Fibroblast of skin of left quadriceps (primary cell): ENCODE measurements at places on chromosomes 16 and 17.

GRCh38 chr17:58436805-58437239 is 19.5 kb upstream of the RNF43 start:
- DNase-seq = no peak

- DNase-seq = no peak
These were observed 123.7 kb downstream of the SOX9 start for GRCh38 chr17:72244494-72244893.

DNA sequence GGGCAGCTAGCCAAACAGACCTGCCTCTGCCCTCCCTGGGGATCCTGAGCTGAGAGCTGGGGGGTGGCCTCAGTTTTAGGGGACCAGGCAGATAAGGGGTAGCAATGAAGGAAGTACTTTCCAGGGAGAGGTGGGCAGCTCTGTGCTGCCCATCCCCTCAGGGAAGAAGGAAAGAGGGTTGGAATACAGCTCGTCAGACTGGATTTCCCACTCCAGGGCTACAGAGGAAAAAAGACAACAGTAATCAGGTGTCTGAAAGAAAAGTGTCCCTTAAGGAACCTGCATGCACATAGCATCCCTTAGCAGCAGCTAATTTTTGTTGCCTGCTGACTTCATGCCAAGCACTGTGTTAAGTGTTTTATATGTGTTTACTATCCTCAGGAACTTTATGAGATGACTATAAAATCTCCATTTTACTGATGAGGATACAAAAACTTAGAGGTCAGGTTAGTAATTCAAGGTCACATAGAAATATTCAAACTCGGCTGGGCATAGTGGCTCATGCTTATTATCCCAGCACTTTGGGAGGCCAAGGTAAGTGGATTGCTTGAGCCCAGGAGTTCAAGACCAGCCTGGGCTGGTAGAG is 3.2 kb upstream of the MRPL58 start:
- DNase-seq = no peak

- DNase-seq = no peak
These were observed 9.3 kb downstream of the HEXIM2 start for GRCh38 chr17:45170931-45171337.

GRCh38 chr17:10117581-10118001 is 80.8 kb downstream of the GAS7 start:
- no peak for DNase-seq

GRCh38 chr17:17361867-17362539 is 58.8 kb downstream of the NT5M start:
- DNase-seq = no peak

DNA sequence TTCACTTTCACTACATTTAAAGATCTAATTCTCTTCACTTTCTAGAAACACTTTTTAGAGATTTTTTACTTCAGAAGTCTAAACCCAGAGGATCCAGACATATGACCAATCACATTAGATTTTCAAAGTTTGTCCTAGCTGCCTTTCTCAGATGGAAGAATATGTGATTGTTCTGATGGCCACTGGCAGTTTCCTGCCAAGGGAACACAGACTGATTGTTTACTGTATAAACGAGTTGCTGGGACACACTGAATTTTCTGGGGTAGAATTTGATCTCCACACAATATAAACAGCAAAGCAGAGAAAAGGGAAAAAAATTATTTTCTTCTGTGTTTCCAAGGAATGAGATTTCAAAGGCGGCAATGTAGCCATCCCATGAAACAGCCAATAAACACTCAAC is 480.0 kb downstream of the TOX3 start:
- DNase-seq = no peak

- no peak for DNase-seq
These were observed 1.4 kb downstream of the RAPGEFL1 start for GRCh38 chr17:40178660-40179059.

DNA sequence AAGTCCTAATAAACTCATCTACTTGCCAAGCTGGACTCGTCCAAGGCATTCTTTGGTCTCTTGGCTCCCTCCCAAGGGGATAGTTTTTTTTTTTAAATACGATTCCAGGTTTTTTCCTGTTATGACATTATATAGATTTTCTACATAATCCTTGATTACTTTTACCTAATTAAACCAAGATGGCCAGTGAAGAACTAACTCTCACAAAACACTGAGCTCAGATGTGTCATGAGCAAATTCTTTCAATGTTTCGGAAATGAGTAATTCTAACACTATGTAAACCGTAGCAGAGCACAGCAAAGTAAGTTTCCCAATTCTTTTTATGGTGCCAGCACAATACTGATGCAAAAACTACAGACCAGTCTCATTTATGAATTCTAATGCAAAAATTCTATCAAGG is 1.8 kb downstream of the ZNF23 start:
- DNase-seq = peak; percentile 90

GRCh38 chr17:50737118-50737698 is 17.8 kb downstream of the LUC7L3 start:
- DNase-seq = no peak

- DNase-seq = no peak
These were observed 101.6 kb downstream of the CDH8 start for GRCh38 chr16:61934601-61935000.

DNA sequence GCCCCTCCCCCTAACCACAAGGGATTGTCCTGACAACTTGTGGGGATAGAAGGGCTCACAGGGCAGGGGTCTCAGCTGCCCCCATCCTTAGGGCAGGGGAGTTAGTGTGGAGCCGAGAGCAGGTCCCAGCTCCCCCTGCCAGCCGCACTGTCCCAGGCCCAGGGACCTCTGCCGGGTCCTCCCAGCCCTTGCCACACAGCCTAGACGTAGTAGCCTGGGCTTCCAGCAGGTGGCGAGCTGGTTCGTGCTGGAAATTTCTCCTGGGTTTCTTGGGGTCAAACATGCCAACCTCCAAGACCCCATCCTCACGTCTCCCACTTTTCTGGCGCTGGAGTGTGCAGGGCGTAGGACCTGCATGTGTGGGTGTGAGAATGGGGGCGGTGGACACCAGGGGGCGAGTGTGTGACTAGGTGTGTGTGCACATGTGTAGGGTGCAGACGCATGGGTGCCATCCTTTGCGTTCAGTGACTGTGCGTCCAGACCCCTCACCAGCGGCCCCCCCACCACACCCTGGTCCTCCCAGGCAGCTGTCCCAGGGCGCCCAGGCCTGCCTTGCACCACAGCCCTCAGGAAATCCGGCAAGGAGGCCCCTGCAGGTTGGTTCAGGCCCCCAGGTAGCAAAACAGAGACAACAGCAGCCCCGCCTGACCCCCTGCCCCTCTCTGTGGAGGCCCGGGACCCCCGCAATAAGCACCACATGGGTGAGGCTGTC is 29.5 kb downstream of the SBK1 start:
- no peak for DNase-seq

DNA sequence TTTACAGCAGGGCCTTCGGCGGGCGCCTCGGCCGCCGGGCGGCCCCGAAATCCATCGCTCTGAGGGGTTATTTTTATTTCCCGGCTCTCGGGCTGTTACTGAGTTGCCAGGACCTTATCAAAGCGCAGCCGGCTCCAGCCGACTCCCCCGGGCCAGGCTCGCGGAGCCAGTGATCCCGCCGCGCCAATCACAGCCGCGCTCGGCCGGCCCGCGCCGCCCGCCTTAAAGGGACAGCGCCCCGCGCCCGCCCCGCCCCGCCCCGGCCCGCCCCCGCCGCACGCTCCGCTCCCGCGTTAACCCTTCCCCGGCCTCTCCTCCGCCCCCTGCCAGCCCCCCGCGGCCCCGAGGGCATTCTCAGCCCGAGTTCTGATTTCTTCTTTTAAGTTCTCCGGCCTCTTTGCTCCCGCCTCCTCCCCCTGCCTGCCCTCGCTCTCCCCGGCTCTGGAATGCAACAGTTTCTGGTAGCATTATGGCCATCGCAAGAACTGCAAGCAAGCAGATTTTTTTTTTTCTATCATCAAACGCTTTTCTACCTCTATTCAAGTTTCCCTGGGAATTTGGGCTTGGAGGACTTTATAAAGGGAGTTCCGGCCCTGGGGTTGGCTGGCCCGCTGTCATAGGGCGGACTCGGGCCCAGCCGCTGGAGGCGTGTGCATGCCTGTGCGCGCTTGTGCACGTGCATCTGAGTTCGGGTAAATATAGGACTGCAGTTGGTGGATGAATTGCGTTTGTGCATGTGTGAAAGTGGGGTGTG is at the start of gene AXIN2:
TSS of gene AXIN2 (minus strand) at position 197 of the 754 bp plus-strand sequence. CDS start 3,028 bp downstream, outside the sequence.
- DNase-seq = peak; percentile 83

- DNase-seq = peak; percentile 60
These were observed 12.2 kb downstream of the CES2 start for GRCh38 chr16:66947302-66948065.

DNA sequence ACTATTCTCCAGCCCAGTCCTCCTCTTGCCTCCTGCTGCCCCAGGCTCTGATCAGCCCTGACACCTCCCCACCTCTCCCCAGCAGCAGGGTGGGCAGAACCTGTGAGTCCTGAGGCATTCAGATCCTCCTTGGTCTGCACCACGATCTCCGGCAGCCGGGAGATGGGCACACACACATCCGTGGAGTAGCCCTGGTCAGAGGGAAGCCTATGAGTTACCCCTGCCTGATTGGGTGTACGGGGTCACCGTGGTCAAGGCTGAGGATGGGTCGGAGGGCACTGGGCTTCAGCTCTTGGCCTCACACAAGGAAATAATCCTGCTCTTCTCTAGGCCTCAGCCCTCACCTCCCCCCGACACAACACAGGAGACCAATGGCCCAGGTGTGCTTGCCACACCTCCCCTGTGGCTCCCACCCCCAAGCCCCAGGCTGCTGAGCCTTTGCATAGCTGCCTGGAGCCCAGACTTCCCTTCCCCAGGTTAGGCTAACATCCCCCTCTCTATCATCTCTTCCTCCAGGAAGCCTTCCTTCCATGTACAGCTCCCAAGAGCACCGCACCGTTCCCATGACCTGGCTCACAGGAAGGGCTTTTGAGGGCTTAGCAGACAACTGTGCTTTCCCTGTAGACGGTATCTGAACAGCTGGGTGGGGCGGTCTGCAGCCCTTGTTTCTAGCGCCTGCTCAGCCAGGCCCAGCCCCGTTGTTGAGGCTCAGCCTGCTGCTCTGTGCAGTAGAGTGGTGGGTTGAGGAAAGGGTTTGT is 3.7 kb downstream of the LDHD start:
- no peak for DNase-seq

DNA sequence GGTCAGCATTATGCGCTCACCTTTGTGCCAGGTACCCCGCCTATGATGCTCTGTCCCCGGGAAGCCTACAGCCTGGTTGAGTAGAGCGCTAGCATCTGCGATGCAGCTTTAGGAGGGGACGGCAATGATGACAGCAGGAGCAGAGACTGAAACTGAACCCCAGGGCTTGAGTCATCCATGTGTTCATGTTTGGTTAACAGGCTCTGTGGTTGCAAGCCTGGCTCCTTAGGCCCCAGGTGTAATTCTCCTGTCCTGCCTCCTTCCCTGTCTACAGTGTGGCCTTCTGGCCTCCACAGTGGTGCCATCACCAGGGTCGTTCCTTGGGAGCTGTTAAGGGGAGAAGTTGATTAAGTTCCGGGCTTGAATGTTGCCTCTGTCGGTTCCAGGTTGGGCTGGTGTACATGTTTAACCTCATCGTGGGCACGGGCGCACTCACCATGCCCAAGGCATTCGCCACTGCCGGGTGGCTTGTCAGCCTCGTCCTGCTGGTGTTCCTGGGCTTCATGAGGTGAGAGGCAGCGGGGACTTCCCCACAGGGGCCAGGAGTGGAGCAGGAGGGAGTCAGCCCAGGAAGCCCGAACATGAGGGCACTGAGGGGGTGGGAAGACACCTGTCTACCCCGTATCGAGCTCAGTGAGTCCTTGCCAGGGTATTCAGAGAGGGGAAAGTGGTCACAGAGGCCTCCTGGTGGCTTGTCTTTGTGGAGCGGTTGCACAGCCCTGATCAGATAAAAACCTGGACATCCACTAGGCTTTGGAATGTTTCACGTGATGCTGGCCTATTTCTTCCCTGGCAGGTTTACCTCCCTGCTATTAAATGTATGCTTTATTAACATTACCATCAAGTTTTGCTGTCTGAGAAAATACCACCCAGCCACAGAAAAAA is 9.2 kb upstream of the NAT9 start:
- DNase-seq = no peak

DNA sequence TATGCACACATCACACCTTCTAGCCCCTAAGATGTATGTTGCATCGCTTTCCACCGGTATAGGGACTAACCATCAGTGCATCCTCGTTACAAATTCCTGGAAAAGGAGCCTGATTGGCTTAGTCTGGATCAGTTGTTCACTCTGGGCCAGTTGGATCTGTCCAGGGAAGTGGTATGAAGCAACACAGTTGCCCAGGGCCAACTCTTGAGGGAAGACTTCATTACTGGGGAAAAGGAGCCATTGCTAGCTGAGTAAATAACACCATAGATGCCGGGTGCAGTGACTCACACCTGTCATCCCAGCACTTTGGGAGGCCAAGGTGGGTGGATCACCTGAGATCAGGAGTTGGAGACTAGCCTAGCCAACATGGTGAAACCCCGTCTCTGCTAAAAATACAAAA is 275.2 kb upstream of the RBFOX1 start:
- DNase-seq = no peak

DNA sequence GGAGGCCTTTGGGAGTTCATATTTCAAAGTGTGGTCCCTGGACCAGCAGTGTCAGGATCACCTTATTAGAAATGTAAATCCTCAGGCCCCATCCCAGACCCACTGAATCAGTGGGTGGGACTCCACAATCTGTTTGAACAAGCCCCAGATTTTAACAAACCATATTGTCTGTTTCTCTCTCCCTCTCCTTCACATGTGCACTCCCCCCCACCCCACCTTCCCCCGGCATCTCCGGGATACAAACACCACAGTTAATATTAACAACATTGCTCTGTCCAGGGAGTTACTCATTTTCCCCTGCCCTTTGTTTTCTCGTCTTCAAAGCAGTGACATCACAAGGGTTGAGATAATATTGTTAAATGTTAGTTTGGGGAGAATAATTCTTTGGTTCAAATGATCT is 127.3 kb downstream of the KATNIP start:
- no peak for DNase-seq

DNA sequence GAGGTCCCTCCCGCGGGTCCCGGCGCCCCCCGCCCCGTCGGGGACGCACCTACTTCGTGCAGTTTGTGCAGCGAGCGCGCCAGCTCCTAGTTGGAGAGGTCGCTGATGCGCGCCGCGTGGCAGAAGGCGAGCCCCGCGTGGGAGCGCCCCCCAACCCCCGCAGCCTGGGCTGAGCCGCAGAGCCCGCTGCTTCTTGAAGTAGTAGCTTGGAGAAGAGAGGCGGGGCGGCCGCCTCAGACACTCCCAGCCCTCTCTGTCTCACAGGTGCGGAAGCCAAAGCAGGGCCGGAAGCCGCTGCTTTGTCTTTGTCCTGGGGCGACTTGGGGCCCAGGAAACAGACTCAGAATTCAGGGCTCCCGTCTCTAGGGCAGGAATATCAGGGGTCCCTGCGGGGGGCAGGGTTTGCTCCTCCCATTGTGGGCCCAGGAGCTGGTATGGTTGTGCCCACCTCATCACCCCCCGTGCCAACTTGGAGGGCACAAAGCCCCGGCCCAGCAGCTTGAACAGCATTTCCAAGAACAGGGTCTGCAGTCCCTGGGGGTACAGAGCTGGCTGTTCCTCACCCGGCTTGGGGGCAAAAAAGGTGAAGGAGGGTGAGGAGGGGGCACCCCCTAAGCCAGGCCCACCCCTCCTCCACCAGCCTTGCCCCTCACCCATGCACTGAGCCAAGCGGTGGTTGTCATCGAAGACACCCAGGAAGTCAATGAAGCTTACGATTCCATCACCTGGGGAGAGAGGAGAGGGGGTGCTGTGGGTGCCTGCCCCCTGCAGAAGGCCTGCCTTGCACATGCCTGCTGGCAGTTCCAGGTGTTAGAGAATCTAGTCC is 13.5 kb downstream of the SPATA32 start:
- no peak for DNase-seq

GRCh38 chr16:2745961-2746360 is 6.5 kb upstream of the SRRM2 start:
- no peak for DNase-seq

- no peak for DNase-seq
These were observed 47.4 kb upstream of the ATF7IP2 start for GRCh38 chr16:10338426-10338825.
